Spinal cord (tissue), 10 donors: ENCODE measurements at places on chromosomes 7 and 10.

GRCh38 chr7:81604808-81605174, 165.1 kb downstream of the HGF start:
- no peak for DNase-seq

GRCh38 chr10:71259815-71260501, 47.6 kb downstream of the UNC5B start:
- no peak for DNase-seq

GRCh38 chr7:41038211-41038610, 664.7 kb downstream of the INHBA start:
- DNase-seq, result no peak

GRCh38 chr10:127649642-127650041, 87.3 kb upstream of the FOXI2 start:
- no peak for DNase-seq

DNA sequence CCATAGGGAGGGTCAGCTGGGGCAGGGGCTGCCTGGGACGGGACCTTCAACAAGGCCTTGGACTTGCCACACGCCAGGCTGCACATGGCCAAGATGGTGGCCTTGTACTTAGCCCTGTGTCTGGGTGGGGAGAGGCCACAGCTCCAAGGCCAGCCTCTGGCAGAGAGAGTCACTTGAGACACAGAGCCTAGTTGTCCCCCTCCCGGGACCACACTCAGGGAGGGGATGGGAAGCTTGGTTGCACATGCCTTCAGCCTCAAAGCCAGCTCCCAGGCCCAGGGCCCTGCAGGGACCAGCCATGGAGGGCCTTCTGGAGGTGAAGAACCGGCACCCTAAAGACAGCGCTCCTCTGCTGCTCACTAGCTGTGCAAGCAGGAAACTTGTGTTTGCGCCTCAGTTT, 16.7 kb downstream of the MMRN2 start:
- DNase-seq, result no peak

- no peak for DNase-seq
Observed at GRCh38 chr10:126387041-126387921, 996 bp downstream of the ADAM12 start.

- no peak for DNase-seq
Observed at GRCh38 chr10:132313305-132313704, 5.6 kb upstream of the STK32C start.
